ENCODE measurements at places on chromosomes 11 and 22.

DNA sequence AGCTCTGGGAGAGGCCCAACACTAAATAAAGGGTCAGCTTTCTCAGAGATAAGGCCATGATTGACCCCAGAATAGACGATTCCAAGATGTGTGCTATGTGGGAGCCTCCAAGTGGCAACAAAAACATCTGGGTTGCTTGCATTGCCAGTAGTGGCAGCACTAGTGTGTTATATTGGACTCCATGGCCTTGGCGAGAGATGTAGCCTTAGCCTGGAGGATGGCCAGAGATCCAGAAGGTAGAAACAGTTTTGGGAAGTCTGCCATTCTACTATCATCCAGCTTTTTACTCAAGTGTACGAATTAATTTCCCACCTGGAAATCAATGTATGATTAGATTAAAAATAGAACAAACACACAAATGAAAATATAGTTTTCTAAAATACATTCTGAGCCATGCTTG is 3.0 kb downstream of the OR8D4 start:
- DNase-seq = no peak

DNA sequence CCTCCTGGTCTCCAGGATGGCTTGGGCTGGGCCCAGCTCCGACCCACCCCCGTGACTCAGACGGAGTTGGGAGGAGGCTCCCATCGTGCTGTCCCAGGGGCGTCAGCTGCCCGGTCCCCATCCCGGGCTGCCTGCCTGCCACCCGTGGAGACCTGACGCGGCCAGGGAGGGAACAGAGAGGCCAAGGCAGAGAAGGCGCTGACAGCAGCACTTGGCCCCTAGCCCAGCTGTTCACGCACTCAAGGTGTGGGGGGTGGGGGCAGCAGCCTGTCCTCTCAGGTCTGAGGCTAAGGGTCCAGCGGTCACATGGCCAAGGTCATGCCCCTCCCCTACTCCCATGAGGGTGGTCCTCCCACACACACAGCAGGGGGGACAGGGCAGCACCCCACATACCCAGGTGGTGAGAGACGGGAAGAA is 48.6 kb downstream of the ELFN2 start:
- no peak for DNase-seq

GRCh38 chr11:126354631-126355323 is 709 bp upstream of the ST3GAL4 start:
- DNase-seq = no peak

DNA sequence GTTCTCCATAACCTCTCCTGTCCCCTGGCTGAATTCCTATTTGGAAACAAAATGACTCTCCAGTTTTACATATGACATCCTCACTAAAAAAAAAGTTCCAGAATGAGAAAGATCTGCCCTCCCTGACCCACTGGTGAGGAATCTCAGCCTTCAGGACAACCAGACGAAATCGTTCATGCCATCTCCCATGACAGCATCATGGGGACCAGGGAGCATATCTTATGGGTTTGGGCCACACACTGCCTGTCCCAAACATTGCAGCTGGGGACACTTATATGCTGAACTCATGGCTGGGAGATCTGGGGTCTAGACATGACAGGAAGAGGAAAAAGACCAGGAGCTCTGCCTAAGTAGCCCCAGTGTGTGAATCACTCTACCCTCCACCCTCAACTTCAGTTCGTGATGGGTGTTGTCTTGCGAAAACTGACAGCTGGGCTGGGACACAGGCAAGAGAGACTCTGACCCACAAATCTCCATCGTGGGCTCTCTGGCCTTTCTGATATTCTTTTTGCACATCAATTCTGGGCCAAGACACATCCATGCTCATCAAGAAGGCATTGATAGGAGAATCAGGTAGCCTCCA is 102.0 kb downstream of the ZNF280B start:
- DNase-seq = no peak

DNA sequence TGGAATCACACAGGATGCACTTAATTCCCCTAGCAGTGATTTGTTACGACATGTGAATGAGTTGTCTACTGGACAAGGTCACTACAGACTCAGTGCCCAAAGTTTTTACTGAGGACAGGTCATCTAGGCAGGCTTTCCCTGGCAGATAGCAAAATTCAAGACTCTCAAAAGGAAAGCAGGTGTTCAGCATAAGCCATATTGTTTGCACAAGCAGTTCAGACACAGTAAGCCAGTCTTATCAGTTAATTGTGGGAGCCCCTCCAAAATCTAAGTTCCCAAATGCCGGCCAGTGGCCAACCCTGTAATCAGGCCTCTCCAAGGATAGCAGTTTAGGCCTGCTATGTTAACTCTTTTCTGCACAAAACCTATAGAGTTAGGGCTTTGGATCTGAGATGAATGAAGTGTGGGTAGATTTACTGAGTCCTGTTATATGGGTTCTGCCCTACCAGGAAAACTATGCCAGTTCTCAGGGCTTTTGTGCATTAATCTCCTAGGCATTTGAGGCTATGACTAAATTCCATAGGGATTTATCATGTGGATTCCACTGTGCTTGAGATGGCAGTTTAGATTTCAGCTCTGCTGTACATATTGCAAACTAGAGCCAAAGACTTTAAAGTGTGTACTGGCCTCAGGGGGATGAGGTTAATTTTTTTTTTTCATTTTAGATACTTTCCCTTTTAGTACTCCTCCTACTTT is 4.8 kb upstream of the ARHGEF12 start:
- no peak for DNase-seq

- DNase-seq = no peak
These were observed 65.5 kb upstream of the NUP160 start for GRCh38 chr11:47913529-47914244.

GRCh38 chr22:33328789-33329296 is 270.7 kb upstream of the SYN3 start:
- DNase-seq = no peak

DNA sequence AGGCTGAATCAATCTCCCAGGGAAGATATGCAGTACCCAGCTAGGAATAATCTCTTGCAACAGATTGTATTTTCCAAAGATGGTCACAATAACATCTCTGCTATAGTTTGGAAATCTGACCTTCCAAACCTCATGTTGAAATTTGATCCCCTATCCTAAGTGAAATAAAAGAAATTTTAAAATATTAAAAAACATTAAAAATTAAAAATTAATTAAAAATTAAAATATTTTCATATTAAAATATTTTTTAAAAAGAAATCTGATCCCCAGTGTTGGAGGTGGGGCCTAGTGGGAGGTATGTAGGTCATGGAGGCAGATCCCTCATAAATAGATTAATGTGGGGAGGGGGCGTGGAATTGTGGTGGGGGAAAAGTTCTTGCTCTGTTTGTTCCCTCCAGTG is 79.7 kb downstream of the FAM168A start:
- no peak for DNase-seq

GRCh38 chr22:28430466-28431025 is 249.1 kb downstream of the TTC28 start:
- no peak for DNase-seq

Measured in stimulated activated CD4-positive, alpha-beta T cell treated with anti-CD3 and anti-CD28 coated beads, TNF-alpha, amount 100 ng/mL, for 1 hour (primary cell).